ENCODE measurements at places on chromosomes 1 and 21.

- no peak for DNase-seq
Observed at GRCh38 chr1:32336963-32337675, 1.1 kb upstream of the MARCKSL1 start.

DNA sequence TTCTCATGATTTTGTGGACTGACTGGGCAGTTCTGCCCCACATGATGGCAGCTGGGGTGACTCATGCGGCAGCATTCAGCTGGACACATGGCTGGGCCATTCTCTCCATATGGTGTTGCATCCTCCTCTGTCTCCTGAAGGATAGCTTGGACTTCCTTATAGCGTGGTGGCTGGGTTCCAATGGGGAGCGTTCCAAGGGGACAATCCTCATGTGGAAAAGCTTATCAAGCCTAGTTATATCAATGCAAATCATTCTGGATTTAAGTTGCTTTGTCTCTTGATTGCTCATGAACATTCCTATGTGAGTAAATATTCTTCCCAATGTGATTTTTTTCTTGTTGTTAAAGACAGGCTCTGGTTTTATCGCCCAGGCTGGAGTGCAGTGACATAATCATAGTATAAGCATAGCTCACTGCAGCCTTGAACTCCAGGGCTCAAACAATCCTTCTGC, 13.2 kb upstream of the SLC2A1 start:
- no peak for DNase-seq

- DNase-seq = no peak
Observed at GRCh38 chr1:9135073-9135836, 6.4 kb upstream of the GPR157 start.

GRCh38 chr1:160629286-160630210, 17.3 kb downstream of the SLAMF1 start:
- DNase-seq = no peak

- DNase-seq = no peak
Observed at GRCh38 chr1:86190873-86191272, 34.3 kb upstream of the COL24A1 start.

- no peak for DNase-seq
Observed at GRCh38 chr1:110003747-110004428, 19.3 kb downstream of the AHCYL1 start.

All from HuH-7 (cell line).